ENCODE measurements at places on chromosomes 16 and 17.
A peak's percentile ranks its signal among the peaks of the same experiment; 100 is the strongest.

GRCh38 chr17:8459107-8459506 is 23.4 kb downstream of the NDEL1 start:
- no peak for DNase-seq

GRCh38 chr17:1611715-1612114 is 16.9 kb downstream of the SLC43A2 start:
- no peak for DNase-seq

GRCh38 chr16:17295948-17296347 is 174.8 kb downstream of the XYLT1 start:
- DNase-seq: no peak

- no peak for DNase-seq
Measured at GRCh38 chr16:31451681-31452351, 7.5 kb upstream of the ARMC5 start.

- no peak for DNase-seq
Measured at GRCh38 chr16:9545522-9546437, 454.3 kb downstream of the HAPSTR1 start.

DNA sequence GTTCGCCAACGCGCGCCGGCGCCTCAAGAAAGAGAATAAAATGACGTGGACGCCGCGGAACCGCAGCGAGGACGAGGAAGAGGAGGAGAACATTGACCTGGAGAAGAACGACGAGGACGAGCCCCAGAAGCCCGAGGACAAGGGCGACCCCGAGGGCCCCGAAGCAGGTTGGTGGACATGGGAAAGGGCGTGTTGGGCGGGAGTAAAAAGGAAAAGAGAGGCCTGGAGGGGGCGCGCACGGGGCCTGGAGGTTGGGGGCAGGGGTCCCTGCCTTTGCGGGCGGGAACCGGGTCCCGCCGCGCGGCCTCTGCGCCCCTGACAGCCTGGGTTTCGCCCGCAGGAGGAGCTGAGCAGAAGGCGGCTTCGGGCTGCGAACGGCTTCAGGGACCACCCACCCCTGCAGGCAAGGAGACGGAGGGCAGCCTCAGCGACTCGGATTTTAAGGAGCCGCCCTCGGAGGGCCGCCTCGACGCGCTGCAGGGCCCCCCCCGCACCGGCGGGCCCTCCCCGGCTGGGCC is 2.1 kb downstream of the IRX5 start:
- DNase-seq: no peak

DNA sequence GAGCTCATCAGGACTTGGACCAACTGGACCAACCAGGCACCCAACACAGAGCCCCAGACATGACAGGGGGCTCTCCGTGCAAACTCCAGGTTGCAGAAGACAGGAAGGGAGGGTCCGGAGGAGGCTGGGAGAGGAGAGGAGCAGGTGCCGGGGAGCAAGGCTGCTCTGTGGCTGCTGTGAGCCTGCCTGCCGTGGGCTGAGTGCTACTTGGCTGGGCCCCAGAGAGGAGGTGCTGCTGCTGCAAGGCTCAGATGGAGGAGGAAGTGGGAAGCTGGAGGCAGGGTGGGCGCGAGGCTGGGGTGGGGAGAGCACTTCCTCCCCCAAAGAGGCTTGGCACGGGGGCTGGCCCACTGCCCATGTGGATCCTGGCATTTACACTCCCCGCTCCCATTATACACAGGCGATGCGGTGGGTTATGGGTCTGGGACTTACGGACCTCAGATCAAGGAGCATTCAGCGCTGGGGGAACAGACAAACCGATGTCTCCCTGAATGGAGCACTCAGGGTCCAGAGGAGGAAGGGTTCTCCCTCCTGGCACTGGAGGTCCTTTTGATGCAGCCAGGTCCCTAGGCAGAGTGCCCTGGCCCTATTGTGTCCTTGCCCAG is 15.9 kb downstream of the EPOP start:
- DNase-seq: no peak

DNA sequence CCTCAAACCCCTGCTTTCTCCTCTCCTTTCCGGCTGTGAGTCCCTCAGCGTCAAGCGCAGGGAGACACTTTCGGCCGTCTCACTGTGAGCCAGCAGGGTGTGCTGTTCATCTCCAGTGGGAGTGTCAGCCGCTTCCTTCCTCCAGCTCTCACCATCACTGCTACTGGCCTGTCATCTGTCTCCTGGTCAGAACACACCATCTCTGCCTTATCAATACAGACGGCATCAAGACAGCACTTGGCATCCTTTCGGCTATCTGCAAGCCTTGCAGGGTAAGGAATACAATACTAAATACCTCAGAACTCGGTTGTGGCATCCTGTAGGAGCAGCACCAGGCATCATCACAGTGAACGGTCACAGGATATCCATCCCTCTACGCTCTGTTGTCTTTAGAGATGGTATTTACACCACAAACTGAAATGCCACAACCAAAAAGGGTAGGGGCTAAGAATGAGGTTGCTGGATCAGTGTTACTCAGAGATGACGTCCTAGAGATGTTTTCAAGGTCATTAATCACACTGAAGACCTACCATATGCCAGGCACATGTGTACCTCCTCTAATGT is 20.7 kb upstream of the CMTM4 start:
- no peak for DNase-seq

- peak; percentile 67 for DNase-seq
Measured at GRCh38 chr16:81335669-81336068, 20.9 kb downstream of the GAN start.

GRCh38 chr16:66205287-66206231 is 160.9 kb upstream of the CDH5 start:
- DNase-seq: no peak

GRCh38 chr16:12951392-12951791 is 50.0 kb downstream of the SHISA9 start:
- no peak for DNase-seq

GRCh38 chr16:22353933-22354541 is 20.4 kb downstream of the CDR2 start:
- no peak for DNase-seq

DNA sequence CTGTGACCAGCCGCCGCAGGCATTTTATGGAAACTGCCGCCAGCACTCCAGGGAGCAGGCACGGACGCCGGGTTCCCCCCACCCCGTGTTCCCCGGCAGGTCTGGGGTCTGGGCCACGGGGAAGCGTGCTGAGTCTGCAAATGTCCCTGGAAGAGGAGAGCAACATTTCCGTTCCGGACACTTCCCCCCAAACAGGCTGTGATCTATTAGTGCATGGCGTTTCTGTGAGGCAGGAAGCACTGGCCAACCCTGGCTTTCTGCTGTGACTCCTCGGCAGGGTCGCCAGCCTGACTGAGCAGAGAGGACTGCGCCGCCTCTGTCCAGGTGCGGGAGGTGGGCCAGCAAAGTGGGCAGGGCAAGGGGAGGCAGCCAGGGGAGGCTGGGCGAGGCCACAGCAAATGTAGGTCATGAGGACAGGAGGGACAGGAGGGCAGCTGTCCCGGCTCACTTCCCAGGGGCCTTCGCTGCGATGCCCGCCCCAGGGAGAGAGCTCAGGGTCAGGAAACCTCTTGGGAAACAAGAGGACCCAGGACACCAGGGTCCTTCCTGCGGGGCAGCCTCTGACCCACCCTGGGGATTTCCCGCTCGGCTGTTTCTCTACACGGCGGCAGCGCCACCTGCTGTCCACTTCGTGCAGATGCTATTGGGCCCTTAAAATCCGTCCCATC is 9.5 kb downstream of the FOXF1 start:
- peak; percentile 84 for DNase-seq

- DNase-seq: no peak
Measured at GRCh38 chr16:6970171-6970857, 362.3 kb upstream of the RBFOX1 start.

DNA sequence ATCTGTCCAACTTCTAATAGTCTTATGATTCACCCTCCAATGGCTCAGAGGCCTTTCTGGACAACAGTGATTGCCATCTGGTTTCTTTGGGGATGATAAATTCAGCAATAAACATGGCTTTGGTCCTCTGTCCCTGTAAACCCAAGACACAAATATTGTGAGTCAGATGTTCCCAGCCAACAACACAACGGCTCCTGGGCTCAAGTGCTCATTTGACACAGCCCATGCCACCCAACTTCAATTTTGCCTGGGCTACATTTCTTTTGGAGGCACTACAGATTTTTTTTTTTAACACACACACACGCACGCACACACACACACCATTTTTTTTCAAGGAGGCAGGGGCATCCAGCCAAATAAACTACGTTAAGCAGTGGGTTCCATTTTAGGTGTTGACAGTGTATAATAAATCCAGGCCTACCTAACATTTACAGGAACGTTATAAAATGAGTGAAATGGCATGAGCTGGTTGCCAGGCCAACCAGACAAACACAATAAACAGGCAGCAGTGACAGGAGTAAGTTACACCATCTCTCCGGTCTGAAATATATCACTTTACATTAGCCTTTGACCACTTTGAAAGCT is 939.9 kb upstream of the SOX9 start:
- DNase-seq: no peak

DNA sequence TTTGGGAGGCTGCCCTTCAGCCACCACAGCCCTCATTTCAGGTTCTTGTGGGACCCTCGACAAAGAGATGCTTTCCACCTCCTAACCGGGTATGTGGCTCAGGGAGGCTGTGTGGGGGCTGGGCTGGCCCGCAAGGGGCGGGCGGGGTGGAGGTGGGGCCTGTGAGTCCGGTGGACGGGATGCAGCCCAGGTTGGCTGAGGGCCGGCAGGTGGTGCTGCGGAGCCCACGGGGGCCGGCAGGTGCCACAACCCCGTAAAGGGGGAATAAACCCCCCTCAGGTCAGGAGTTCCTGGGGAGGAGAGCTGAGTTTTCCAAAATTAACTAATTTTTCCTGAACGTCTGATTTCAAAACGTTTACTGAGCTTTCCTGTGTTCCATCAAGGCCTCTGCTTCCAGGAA is 4.9 kb upstream of the CIAO3 start:
- DNase-seq: peak; percentile 60

DNA sequence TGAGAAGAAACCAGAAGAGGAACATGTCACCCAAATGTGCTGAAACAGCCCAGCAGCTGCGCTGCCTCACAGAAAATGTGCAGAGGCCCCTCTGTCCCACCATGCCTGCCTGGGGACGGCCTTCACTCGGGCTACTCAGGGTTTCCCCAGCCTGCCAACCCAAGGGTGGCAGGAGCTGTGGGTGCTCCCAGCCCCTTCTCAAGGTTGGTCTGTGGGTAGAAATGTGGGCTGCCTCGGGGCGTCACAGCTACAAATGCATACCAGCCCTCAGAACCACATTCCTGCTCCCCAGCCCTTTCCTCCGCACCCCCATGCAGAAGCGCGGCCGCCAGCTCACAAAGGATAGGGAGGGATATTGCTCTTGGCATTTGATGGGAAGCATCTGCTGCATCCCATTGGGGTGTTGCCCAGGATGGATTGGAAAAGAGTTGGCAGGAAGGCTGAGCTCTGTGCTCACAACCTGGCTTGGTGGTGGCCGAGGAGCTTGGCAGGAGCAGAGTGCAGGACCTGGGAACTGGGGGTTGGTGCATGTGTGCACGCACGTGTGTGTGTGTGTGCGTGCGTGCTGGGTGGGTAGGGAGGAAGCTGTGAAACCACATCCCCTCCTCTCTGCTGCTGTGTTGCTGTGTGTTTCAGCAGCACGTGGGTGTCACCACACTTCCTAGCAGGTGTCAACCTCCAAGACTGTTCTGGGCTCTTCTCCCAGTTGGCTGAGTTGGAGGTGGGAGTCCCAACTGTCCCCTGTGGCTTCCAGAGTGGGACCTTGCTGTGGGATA is 304.4 kb downstream of the SEC14L1 start:
- DNase-seq: peak; percentile 86

GRCh38 chr16:5916711-5917191 is 819.2 kb upstream of the EEF2KMT start:
- no peak for DNase-seq

DNA sequence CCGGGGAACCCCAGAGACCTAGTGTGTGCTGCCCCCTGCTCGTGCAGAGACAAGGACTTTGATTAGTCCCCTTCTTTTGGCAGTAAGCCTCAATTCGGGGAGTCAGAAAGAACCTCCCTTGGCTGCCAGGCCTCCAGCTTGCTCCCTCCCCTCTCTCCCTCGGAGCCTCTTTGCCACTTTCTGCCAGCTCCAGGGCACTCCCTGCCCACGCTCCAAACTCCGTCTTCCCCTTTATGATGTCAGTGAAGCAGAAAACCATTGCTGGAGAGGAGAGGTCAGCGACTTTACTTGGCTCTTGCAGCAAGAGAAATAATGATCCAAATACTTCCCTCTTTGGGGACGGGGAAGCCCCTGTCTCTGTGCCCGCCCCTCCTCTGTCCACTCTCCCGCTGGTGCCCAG is 28.1 kb downstream of the TTYH2 start:
- DNase-seq: no peak

DNA sequence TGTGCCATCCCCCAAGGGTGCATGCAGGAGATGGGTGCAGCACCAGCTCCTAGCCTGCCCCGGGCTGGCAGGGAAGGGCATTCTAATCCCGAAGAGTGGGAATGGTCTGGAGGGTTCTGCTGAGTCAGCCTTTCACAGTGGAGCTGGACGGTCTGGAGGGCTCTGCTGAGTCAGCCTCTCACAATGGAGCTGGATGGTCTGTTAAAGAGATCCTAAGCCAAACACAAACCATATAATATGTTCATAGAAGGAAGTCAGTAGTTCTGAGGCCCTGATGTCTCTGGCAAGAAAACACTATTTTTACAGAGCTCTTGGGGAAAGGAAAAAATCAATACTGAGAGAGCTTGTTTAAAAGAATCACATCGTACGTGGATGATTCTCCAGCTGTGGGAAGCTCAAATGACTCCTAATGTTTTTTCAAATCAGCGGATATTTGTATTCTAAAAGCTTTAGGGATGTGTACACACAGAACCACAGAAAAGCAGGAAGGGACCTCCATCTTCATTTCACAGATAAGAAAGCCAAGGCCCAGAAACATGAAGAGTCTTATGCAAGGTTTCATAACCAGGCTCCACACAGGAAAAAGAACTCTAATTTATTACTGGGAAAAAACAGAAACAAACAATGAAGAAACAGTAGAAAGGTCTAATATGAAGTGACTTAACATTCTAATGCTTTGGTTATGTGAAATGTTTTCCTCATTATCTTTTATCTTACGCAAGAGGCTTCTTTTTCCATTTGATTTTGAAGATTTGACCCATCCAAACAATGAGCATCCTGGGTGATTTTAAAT is 176.3 kb downstream of the VPS53 start:
- no peak for DNase-seq

DNA sequence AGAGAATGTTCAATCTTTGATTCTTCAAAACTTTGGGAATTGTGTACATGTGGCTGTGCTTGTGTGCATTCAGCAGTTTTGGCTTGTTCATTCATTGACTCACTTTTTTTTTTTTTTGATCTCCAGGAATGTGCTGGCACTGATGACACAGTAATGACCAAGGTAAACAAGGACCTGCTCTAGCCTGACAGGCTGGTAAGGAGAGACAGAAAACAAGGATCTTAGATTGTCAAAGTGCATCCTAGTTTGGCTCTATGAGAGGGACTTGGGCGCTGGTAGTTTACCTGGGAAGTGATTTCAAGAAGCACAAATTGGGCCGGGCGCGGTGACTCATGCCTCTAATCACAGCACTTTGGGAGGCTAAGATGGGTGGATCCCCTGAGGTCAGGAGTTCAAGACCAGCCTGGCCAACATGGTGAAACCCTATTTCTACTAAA is 233.1 kb upstream of the WSCD1 start:
- DNase-seq: no peak
